ENCODE measurements at places on chromosomes 5 and 9.

GRCh38 chr9:93295031-93295430 is 111.1 kb downstream of the WNK2 start:
- peak; percentile 29 for DNase-seq

- no peak for DNase-seq
Measured at GRCh38 chr5:122259995-122260394, 52.0 kb upstream of the SNCAIP start.

DNA sequence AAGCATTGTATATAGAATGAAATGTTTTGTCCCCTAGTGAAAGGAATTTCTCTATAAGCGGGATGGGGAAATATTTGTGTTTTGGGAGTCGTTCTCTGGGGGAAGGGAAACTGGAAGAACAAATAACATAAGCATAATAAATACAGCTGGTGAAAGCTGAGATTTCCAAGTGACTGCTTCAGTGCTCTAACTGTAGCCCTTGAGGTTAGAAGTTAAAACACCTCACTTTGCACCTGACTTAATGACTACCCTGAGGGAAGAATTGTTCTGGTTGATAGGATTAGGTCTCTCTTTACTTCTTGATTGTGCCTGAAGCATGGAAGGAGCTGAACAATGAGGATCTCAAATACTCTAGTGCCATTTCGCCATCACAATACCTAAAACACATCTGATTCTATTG is 307.4 kb downstream of the MAN2A1 start:
- DNase-seq, result no peak

- no peak for DNase-seq
Measured at GRCh38 chr5:83672646-83673045, 48.0 kb downstream of the HAPLN1 start.

DNA sequence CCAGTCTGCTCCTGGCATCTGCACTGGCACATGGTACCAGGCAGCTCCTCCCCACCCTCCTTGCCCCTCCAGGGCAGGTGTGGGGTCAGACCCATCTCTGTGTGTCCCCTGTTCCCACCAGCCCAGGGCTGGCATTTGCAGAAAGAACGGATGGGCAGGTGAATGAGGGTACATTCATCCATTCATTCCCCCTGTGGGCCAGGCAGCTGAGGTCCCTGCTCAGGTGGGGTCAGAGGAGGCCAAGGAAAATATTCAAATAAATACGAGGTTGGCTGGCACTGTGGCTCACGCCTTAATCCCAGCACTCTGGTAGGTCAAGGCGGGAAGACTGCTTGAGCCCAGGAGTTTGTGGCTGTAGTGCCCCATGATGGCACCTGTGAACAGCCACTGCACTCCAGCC is 25.0 kb upstream of the PHYKPL start:
- no peak for DNase-seq

- peak; percentile 68 for DNase-seq
Measured at GRCh38 chr9:88533951-88534455, 975 bp upstream of the NXNL2 start.

- DNase-seq, result no peak
Measured at GRCh38 chr5:158953929-158954534, 145.7 kb downstream of the EBF1 start.

DNA sequence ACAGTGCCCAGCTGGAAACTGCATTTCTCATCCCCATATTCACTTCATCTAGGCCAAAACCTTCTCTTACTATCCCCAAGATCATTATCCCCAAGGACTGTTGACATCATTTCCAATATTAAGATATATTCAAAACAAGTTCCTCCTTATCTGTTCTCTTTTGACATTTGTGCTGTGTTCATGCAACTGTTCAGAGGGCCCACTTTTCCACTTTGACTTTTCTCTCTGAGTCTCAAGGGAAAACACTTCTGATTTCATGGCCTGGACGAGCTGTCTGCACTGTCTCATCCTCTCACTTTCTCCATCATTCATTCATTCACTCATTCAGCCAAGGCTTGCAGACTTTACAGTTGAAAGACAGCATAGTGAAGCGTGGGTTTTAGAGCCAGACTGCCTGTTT is 173.7 kb upstream of the DAPK1 start:
- no peak for DNase-seq

DNA sequence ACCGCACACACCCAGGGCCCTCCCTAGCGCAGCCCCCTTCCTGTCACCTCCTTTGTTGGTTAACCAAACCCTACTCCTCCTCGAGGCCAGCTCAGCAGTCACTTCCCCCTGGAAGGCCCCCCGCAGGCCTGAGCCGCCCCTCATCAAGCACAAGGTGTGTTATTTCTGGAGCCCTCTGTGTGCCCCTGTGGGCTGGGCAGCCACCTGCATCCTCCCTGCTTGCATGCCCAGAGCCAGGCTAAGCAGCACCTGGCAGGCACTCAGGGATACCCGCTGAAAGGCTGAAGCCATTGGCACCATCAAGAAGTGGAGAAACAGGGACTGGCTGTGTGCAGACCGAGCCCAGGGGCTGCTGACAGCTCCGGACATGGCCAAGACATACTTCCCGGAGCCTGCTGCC is 121.8 kb downstream of the ZNF354C start:
- DNase-seq, result no peak

DNA sequence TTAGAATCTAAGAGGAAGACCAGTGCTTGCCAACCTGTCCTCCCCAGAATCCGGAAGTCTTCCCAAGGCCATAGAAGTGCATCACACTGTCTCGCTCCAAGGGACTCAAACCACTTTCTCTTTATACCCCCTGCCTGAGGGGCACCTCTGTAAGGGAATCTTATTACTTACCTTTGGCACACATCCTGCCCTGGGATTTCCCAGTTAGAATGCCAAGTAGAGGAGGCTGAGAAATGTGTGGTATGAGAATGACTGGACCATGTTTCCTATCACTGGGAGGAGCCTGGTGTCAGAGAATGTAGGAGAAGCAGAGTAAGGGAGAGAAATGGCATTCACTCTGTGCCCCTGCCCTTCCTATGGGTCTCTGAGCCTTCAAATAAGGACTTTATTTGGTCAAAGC is 85.8 kb downstream of the AOPEP start:
- no peak for DNase-seq

DNA sequence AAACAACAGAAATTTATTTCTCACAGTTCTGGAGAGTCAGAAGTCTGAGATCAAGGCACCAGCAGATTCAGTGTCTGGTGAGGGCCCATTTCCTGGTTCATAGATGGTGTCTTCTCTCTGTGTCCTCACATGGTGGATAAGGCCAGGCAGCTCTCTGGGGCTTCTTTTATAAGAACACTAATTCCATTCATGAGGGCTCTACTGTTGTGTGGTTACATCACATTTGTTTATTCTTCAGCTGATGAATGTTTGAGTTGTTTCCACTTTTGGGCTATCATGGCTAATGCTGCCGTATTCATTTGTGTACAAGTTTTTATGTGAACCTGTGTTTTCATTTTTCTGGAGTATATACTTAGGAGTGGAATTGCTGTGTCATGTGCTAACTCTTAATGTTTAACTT is 35.2 kb downstream of the DDX4 start:
- DNase-seq, result no peak

DNA sequence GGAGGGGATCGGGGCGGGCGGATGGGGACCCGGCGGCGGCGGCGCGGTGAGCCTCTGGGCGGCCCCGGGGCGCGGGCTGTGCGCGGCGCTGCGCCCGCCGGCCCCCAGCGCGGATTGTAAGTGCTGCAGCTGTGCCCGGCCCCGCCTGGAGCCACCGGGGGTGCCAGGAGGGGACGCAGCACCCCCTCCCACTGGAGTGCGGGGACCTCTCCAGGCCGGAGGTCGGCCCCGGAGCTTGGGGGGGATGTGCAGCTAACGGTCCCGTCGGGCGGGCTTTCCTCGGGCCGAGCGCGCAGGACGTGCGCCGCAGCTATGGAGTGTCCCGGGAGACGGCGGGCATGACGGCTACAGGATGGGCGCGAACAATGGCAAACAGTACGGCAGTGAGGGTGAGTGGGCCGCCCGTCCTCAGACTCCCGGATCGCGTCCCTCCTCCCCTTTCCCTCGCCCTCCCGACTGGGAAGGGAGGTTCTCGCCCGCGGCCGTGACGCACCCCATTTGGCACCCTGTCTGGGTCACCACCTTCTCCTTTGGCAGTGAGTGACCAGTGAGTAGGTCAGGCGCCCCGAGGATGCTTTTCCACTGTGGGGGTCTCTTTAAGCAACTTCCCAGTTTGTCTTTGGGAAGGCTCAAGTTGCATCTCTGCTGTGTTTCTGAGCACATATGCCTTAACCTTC is 483 bp downstream of the FBXL7 start:
- peak; percentile 46 for DNase-seq

DNA sequence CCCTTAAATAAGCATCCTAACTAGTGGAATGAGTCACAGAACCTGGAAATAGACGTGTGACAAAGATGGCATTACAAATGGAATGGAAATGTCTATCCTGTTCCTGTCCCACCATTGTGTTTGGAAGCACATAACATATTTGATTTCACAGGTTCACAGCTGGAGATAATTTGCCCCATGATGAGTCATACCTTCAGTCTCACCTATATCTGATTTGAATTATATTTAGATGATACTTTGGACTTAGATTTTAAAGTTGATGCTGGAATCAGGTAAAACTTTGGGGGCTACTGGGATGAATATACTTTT is 92.5 kb downstream of the CEMIP2 start:
- DNase-seq, result no peak

Measured in H9 (cell line).